Astrocyte (in vitro differentiated cells and primary cell): ENCODE measurements at places on chromosomes 13 and 19.

GRCh38 chr13:46773541-46773940, 23.4 kb downstream of the ESD start:
- no peak for DNase-seq

- DNase-seq = peak; percentile 58
These were observed 32.2 kb downstream of the ZNF136 start for GRCh38 chr19:12194827-12195731.

DNA sequence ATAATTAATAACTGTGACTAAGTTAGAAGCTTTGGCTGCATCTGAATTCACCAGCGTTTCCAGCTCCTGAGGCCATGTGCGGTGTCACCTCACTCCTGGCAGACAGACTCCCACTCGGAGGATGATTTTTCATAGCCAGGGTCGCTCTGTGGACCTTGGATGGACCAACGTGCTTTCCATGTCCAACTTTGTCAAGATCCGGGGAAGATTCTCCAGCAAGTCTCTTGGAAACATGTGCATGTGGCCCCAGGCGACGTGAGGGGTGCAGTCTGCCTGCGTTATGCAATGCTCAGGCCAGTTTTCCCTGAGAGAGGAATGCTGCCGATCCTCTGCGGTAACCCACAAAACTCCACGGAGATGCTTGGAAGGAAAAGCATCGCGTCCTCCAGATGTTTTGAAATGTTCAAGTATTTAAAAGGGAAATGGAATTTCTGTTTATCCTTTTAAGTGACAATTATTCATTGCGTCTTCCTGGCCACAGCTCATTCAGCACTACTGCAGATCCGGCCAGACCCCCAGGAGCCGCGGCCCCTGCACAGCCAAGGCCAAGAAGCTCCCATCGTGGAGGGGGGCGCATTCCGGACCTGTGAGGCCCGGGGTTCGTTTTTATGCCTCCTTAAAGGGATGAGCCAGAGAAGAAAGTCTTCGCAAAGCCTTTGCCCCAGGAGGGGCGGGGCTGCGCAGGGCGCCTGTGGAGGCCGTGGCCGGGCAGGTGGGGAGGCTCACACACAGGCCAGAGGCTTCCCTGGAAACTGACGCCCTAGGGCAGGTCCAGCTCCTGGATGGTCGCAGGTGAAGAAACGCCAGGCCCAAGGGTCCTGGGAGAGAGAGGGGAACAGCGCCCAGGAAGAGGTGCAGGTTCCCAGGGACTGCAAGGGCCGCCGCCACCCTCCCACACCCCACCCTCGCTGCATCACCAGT, 46.0 kb downstream of the C13orf46 start:
- DNase-seq = peak; percentile 87

DNA sequence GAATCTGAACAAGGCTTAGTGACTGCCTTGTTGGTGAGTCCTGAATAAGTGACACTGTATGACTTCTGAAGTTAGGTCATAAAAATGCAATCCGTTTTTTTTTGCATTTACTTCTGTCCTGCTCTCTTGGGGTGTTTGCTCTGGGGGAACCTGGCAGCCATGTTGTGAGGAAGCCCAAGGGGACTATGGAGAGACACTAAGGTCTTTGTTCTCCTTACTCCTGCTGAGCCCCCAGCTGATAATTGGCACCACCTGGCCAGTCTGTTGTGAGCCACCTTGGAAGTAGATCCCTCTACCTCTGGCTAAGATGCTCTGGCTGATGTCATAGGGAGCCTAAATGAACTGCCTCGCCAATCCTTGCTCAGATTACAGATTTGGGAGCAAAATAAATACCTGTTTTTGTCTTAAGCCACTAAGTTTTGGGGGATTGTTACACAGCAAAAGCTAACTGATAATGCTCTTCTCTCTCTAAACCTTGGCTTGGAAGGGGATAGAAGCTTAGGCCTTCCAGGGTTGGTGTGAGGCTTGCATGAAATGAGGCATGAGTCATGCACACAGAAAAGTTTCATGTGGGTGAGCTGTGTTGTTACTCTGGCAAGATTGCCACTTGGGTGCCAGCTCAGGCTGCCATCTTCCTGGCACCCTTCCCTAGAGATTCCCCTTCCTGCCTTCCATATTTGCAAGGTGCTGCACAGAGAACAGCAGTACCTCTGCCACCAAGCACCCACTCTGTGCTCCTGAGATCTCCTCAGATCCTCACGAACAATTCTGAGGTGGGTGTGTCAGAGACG, 10.1 kb downstream of the TUBB4A start:
- no peak for DNase-seq

GRCh38 chr13:77028202-77028601, 1.2 kb upstream of the FBXL3 start:
- no peak for DNase-seq

GRCh38 chr13:73212482-73212881, 153.7 kb downstream of the KLF5 start:
- DNase-seq = no peak

DNA sequence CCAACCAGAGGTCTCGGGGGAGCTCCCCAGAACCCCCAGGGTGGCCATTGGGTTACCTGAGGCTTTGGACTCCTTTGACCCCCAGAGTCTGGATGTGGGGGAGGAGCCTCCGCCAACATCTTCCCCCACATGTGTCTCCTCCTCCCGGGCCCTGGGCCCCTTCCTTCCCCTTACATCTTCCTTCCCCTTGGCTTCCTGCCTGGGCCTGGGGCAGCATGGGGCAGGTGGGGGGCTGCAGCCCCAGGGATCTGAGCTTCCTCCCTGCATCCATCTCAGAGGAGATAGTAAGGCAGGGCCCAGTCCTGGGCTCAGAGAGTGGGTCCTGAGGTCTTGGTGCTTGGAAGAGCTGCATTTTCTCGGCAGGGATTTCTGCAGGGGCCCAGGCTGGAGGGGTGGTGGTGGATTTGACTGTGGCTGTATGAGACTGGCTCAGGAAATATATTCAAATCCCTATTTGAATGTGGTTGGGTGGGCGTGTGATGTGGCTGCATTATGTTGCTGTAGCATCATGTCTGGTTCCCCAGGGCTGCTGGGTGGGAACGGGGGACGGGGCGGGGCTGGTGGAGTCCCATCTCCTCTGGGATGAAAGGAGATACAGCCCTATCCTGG, 919 bp downstream of the VAV1 start:
- no peak for DNase-seq

GRCh38 chr13:101210774-101211173, 205.5 kb downstream of the NALCN start:
- no peak for DNase-seq

DNA sequence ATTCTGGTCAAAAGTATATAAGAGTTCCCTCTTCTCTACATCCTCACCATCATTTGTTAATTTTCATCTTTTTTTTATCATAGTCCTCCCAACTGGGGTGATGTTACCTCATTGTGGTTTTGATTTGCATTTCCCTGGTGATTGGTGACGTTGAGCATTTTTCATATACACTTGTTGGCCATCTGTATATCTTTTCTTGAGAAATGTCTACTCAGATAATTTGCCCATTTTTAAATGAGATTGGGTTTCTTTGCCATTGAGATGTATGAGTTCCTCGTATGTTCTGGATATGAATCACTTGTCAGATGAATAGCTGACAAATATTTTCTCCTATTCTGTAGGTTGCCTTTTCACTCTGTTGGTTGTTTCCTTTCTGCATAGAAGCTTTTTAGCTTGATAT, 2.4 kb downstream of the CD33 start:
- no peak for DNase-seq

- no peak for DNase-seq
These were observed 1.2 kb upstream of the PLEKHG2 start for GRCh38 chr19:39411081-39411831.

DNA sequence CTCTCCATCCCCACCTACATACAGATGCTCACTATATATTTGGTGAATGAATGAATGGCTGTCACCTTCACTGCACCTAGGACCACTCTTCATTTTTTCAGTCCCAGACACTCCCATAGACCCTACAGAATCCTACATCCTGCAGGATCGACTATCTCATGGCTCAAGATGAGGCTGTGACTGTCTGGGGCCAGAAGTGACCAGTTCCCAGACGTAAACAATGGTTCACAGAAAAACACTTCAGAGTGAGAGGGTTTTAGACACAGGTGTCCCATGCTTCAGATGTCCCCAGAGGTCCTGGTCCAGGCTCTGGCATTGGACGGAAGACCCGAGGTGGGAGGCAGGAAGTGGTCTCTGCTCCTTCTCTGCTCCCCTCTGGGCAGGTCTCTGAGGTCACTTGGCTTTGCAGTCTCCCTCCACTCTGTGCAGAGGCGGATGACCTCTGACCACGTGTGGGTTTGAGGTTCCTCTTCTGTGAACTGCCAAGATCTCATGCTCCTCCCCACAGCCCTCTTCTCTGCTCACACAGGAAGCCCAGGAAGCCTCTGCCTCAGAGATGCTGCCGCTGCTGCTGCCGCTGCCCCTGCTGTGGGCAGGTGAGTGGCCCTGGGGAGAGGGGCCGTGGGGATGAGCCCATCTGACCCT, 24.9 kb downstream of the SIGLEC7 start:
- no peak for DNase-seq

DNA sequence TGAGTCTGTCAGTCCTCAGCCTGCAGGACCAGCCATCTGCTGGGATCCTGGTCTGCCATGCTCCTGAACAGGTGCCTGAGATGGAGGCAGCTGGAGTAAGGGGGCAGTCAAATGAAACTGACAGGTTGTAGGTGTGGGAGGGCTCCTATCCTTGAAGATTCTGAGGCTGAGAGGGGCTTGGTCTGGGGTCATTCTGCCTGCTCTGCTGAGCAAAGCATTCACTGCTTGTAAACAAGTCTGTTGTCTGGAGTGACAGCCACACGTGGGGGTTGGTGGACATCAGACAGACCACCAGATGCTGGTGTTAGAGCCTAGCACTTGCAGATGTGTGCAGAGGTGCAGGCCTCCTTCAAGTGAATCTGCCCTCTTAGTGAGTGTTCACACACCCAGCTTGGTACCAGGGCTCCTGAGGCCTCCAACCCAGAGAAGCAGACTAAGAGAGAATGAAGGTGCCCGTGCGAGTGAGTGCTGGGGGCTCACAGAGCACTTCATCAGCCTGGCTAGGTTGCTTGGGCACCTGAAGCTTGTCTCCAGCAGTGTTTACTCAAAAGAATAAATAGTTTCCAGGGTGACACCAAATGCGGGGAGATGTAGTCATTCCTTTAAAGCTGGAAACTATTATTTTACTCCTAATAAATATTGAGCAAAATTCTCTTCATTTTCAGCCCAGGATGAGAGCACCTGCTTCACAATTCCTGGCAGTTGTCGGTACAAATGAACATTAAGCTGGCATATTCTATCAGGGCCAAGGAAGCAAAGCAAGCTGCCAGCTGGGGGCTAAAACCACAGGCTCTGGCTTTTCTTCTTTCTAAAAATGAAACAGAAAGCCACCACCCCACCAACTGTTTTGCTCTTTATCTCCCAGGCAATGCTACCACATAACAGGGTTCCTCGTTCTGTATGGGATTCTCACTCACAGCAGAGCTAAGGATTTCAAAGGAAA, 82.3 kb downstream of the RNASEH2B start:
- DNase-seq = no peak

- no peak for DNase-seq
These were observed 30.9 kb downstream of the RASA3 start for GRCh38 chr13:114101358-114102130.

DNA sequence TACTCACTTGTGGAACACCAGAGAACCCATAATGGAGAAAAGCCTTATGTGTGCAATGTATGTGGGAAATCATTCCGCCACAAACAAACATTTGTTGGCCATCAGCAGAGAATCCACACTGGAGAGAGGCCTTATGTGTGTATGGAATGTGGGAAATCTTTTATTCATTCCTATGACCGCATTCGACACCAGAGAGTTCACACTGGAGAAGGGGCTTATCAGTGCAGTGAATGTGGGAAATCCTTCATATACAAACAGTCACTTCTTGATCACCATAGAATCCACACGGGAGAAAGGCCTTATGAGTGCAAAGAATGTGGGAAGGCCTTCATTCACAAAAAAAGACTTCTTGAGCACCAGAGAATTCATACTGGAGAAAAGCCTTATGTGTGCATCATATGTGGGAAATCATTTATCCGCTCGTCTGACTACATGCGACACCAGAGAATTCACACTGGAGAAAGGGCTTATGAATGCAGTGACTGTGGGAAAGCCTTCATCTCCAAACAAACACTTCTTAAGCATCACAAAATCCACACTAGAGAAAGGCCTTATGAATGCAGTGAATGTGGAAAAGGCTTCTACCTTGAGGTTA, 10.9 kb downstream of the ZNF549 start:
- DNase-seq = no peak

GRCh38 chr13:49545661-49546060, 39.7 kb downstream of the RCBTB1 start:
- no peak for DNase-seq

- peak; percentile 7 for DNase-seq
These were observed 915 bp upstream of the KCTD12 start for GRCh38 chr13:76887076-76887563.

GRCh38 chr13:108435393-108436149, 166.1 kb downstream of the TNFSF13B start:
- DNase-seq = no peak

DNA sequence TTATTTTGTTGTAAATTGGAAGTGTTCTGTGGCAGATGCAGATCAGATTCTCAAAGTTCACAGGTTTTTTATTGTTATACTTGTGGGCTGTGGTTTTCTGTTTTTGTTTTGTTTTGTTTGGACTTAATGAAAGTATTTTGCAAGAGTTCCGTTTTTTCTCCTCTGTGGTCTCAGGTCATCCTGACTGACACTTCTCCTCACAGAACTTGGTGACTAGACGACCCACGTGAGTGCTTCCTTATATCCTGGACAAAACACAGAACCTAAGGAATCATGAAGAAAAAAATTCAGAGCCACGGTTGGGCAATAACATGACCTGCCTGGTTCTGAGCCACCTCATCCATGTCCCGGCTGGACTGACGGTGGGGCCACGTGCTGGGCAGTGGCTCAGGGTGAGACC, 2.5 kb upstream of the RFPL4AL1 start:
- no peak for DNase-seq

DNA sequence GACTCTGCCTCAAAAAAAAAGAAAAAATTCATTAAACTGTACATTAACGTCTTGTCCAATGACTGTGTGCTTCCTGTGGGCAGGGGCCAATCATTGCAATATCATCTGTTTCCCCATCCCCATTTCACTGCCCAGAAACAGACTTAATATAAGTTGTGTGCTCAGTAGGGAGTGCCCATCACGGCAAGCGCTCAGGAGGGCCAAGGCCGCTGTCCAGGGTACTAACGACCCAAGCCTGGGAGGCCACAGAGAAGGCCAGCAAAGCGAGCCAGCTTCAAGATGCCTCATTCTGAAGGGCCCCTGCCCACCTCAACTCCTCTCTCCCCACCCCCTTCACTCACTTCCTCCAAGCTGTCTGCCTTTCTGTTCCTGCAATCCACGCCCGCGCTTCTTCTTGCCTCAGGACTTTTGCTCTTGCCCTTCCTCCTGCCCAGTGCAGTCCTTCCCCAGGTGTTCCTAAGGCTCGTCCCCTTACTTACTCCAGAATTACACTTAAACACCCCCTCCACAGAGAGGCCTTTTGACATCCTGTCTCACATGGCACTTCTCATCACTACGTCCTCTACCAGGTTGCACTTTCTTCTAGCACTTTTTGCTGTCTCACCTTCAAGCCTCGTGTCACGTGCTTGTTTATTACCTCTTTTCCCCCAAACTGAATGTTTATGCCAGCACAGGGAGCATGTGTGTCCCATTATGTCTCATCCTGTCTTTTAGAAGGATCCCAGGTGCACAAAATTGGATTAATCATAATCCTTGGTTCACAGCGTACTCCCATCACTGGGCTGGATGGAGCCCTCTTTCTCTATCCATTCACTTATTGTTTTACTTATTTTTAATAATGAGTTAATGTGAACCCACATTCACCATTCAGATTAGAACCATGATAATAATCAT, 11.3 kb upstream of the POU2F2 start:
- no peak for DNase-seq

GRCh38 chr19:50939596-50939995, 13.2 kb downstream of the KLK5 start:
- no peak for DNase-seq

GRCh38 chr19:40806423-40807146, 7.6 kb downstream of the EGLN2 start:
- peak; percentile 94 for DNase-seq
